ENCODE measurements at places on chromosomes 3 and 15.
A peak's percentile ranks its signal among the peaks of the same experiment; 100 is the strongest.

GRCh38 chr3:43024181-43024885 lies 45.2 kb downstream of the GASK1A start:
- peak; percentile 53 for DNase-seq

DNA sequence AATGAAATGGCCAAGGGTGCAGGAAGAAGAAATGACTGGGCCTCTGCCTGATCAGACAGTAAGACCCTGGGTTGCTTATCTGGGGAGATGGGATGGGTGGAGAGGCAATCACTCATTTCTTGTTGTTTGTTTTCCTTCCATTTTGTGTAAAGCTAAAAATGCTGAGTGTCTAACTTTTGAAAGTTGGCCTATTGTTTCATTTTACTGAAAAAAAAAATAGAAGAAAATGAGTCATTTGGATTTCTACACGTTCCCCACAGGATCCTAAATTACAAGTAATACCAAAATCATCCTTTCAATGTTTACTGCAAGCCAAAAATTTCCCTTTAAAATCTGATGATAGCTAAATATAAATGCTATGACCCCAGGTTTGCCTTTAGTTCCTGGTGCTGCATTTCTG lies 30.6 kb downstream of the PTX3 start:
- no peak for DNase-seq

- DNase-seq = peak; percentile 15
Observed at GRCh38 chr3:56790016-56790821, 11.5 kb downstream of the ARHGEF3 start.

GRCh38 chr3:136671921-136672320 lies 80.3 kb downstream of the STAG1 start:
- DNase-seq = no peak

DNA sequence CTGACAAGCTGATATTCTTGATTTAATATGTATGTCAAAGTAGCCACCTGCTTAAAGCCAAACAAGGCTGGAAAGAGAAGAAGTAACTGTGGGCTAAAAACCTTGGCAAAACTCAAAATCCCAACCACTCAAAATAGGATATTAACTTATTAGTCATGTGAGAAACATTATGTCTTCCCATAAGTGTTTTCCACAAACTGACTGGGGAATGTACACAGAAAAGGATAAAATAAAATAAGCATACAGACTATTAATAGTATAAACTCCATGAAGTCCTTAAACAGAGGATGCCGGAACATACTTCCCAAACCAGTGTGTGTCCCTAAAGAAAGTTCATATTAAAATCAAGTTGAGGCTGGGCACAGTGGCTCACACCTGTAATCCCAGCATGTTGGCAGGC lies 263.7 kb upstream of the THBS1 start:
- no peak for DNase-seq

- DNase-seq = no peak
Observed at GRCh38 chr15:92565351-92566125, 90.0 kb downstream of the FAM174B start.

- DNase-seq = no peak
Observed at GRCh38 chr3:150216866-150217600, 191.1 kb upstream of the TSC22D2 start.

DNA sequence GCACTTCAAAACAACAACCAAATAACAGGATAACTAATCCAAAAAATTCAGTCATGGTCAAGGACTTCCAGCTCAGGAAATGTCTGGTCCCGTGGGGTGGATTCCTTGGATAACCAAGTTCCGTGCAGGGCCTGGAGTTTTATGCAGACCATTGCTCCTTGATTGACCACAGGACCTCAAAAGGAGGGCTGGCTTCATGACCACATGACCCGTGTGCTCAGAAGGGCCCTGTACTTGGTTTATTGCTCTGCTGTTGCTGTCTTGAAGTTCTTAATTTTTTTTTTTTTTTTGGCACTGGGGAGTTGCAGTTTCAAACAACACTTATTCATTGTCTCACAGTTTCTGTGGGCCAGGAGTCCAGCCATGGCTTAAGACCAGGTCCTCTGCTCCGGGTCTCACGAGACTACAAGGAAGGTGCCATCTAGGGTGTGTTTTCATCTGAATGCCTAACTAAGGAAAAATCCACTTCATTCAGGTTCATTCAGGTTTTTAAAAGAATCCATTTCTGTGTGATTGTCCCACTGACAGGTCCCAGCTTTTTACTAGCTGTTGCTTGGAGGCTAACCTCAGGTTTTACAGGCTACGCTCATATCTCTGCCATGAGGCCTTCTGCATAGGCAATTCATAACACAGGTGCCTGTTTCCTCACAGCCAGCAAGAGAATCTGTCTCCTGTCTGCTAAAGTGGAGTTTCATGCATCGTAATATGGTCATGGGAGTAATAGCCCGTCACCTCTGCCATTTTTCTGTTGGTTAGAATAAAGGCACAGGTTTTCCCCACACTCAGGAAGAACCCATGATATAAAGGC lies 65.3 kb downstream of the FLNB start:
- DNase-seq = no peak

GRCh38 chr3:72694398-72694797 lies 153.8 kb downstream of the SHQ1 start:
- DNase-seq = no peak

GRCh38 chr3:81443958-81444357 lies 317.5 kb downstream of the GBE1 start:
- no peak for DNase-seq

GRCh38 chr3:80010021-80010571 lies 242.3 kb upstream of the ROBO1 start:
- no peak for DNase-seq

Measured in T-cell (primary cell).